ENCODE measurements at places on chromosomes 12 and 14.

DNA sequence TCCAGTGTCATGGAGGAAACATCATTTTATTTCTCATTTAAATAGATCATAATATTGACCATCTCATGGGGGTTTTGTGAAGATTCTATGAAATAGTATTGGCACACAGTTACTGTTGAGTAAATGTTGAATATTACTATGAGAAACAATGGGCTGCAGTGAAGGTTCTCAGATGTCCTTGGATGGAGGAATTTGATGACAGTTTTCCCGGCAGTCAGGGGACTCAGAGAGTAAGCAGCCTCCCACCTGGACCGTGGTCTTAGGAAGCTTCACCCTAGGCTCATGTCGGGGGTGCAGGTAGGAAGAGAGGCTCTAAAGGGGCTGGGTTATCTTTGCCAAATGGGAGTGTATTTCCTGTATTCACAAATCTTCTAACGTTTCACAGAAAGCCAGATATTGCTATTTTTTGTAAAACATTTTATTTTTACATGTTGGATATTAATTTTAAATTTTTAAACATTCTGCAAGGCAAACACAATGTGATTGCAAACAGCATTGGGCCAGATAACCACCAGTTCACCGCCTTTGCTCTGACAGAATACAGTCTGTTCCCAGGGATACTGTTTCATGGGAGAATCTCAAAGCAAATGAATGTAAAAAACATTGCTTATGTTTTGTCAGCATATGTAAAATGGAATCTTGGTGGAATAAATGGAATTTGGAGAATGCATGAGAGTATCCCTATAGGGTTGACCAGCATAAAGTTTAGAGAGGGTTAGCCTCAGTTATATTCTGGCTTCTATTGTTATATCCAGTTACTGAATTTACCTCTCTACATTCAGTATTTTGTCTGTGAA lies 380.8 kb upstream of the TMEM132C start:
- DNase-seq = no peak

DNA sequence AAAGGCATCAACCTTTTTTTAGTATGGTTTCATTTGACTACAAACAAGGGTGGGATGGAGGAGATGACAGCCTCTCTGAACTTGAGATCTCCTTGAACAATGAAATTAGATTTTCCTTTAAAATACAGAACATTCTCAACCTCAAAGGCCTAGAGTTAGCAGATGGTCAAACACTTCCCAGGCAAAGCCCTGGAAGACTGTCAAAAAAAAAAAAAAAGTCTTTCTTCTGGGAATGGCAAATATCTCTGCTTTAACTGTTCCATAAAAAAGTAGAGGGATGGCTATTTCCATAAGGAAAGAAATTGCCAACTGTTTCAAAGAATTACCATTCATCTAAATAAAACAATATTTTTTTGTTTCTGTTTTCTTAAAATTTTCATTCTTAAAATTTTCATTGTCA lies 870.8 kb downstream of the GALC start:
- no peak for DNase-seq

- DNase-seq = no peak
Observed at GRCh38 chr14:77104393-77104792, 6.3 kb downstream of the CIPC start.

GRCh38 chr12:127559349-127560040 lies 707.5 kb upstream of the TMEM132C start:
- peak; percentile 96 for DNase-seq

- no peak for DNase-seq
Observed at GRCh38 chr12:112096070-112096469, 12.5 kb downstream of the NAA25 start.

DNA sequence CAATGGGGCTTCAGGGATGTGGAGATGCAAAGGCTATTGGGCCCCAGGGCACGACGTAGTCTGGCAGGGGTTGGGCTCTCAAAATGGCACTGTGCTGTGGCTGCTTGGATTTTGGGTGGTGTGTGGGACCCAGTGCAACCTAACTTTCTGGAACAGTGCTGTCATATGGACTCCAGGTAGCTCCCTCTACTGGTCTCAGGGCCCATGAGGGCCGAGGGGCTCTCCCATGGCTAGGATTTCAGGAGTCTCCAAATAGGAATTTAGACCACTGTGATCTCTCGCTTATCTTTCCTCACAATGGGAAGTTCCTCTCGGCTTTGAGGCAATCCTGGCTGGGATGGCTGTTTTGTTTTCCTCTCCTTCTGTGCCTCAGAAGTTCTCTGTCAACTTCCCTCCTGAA lies 68.2 kb upstream of the MUCL1 start:
- DNase-seq = no peak

- no peak for DNase-seq
Observed at GRCh38 chr12:40953076-40953475, 235.0 kb upstream of the PDZRN4 start.

DNA sequence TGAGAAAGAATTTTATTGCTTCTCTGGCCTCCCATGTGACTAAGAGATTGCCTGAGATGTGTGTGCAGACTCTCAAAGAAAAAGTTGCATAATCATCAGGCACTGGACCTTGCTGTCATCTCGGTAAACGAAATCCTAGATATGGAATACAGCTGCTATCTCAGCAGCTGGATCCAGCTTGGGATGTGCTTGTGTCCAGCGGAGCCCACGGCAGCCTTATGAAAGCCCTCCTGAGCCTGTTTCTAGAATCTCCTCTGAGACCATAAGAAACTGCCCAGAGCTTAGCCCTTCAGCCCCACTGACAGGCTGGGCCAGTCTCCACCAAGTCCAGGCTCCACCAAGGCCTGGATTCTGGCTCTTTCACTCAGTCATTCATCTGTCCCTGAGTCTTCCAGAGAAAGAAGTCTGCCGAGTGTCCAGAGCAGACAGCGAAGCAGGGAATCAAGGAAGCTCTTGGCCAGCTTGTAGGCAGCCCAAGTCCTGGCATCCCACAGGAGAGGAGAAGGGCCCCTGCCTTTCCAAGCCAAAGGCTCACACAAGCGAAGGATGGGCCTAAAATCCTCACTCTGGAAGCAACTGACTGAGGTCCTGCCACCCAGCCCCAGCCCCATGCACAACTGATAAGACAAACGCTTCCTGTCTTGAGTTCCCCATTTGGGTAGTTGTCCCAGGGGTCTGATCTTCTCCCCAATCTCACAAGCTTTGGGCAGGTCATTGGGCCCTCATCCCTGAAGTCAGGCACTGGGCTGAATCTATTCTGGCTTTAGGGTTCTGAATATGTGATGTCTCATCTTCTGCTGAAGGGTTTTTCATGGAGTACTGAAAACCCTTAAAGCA lies 97.8 kb downstream of the SEC23A start:
- DNase-seq = no peak

- no peak for DNase-seq
Observed at GRCh38 chr14:81416981-81417380, 16.9 kb upstream of the STON2 start.

GRCh38 chr12:82781309-82781997 lies 94.7 kb downstream of the TMTC2 start:
- DNase-seq = no peak

DNA sequence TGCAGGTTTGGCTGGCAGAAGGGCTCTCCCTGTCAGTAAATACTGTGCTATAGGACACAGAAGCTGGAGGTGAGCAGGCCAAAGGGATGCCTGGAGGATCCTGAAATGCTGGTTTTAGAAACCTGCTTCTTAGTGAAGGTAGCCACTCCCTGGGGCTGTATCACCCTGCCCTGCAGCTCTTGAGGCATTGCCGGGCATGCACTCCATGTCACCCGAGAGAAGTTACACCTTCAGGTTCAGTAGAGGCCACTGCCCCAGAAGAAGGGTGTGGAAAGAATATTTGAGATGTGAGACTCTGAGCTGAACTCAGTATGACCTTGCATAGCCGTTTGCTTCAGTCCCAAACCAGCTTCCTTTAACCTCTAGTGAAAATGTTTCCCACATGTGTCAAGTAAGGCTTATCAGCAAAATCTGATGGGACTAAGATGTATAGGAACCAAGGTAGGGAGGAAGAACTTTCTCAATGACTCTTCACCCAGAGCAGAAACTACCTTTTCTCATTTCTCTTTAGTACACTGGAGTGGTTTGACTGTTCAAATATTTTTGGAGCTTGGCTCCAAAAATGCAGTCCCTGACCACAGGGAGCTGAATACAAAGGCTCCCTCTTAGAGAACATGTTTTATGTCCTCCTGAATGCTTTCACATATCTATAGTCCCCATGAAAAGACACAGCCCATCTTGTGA lies 164.5 kb upstream of the DYRK2 start:
- DNase-seq = no peak

GRCh38 chr12:82826505-82826904 lies 139.8 kb downstream of the TMTC2 start:
- no peak for DNase-seq

DNA sequence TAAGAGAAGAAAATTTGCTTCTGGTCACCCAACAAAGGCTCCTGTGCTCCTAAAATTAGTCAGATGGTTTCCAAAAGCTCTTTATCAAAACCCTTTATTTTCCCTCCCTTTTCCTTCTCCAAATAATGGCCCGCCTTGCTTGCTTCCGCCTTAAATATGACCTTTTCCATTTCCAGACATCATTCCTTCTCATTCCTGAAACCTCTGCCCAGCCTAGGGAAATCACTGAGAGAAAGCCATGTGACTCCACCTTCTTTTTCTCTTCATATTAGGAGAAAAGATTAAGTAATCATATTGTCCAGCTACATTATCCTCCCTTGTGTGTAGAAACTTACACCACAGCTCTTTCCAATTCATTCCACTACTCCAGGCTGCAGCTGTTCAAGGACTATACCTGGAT lies 75.7 kb upstream of the GPHB5 start:
- DNase-seq = no peak

- no peak for DNase-seq
Observed at GRCh38 chr14:94120667-94121340, 8.6 kb downstream of the IFI27L2 start.

DNA sequence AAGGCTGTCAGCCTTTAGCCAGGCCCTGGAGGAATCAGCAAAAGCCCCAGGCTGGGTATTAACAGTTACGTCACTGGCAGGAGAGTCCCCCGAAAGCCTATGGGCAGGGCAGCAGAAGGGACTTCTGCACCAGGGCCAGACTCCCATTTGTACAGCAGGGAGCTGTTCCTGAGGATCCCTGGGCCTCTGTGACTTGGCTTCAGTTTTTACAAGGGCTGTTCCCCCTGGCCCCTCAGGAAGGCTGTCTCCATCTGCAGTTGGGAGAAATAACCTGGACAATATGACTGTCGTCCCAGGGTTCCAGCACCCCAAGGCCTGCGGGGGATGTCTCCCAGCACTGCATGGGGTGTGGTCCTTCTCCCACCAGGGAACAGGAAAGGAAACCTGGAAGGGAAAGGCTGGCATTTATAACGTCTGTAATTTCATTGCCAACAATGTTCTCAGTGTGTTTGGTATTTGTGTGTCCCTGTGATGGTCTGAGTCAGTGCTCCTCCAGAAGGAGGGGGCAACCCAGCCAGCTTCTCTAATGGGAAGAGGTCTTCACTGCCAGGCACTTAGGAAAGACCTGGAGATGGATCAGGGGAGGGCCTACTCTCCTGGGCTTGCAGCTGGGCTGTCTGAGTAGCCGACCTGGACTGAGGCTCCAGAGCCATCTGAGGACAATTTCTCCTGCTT lies 42.4 kb downstream of the ERH start:
- DNase-seq = no peak

DNA sequence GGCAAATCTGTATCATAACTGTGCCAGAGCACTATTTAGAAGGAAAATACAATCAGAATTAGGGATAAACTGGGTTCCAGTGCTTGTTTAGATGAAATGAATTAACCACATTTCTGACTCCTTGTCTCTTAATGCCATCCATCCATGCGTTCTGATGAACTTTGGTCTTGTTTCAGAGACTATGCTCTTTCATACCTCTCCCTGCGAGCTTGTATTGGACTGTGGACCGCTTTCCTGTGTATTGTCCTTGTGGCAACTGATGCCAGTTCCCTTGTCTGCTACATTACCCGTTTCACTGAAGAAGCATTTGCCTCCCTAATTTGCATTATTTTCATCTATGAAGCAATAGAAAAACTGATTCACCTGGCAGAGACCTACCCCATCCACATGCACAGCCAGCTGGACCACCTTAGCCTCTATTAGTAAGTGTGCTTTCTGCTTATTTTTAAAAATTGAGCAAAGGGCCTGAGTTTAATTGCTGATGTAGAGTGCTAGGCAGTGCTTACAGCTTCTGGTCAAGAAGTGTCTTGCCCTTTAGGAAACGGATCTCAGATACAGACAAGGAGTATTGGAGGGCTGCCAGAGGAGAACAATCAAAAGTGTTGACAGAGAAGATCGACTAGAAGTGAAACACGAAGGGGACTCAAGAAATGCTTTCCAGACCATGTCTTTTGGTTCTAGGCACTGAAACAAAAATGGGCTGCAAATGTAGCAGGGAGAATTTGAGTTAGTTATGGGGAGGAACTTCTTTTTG lies 46.7 kb downstream of the SLC4A8 start:
- no peak for DNase-seq

GRCh38 chr12:52877242-52877641 lies 27.6 kb downstream of the KRT8 start:
- no peak for DNase-seq

- DNase-seq = no peak
Observed at GRCh38 chr14:55336691-55337090, 65.5 kb downstream of the FBXO34 start.

DNA sequence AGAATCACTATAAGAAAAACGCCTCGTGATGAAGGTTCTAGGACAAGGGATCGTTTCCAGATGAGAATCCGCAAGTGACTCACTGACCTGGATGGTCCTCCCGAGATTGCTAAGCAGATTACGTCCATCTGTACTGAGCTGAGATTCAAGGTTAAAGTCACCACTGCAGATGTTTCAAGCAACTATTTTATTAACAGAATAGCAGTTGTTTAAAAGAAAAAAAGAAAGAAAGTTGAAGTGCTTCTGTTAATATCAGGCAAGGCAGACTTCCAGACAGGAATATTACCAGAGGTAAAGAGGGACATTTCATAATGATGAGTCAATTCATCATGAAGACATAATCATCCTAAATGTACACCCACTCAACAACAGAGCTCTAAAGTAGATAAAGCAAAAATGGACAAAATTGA lies 17.9 kb downstream of the PXN start:
- no peak for DNase-seq

DNA sequence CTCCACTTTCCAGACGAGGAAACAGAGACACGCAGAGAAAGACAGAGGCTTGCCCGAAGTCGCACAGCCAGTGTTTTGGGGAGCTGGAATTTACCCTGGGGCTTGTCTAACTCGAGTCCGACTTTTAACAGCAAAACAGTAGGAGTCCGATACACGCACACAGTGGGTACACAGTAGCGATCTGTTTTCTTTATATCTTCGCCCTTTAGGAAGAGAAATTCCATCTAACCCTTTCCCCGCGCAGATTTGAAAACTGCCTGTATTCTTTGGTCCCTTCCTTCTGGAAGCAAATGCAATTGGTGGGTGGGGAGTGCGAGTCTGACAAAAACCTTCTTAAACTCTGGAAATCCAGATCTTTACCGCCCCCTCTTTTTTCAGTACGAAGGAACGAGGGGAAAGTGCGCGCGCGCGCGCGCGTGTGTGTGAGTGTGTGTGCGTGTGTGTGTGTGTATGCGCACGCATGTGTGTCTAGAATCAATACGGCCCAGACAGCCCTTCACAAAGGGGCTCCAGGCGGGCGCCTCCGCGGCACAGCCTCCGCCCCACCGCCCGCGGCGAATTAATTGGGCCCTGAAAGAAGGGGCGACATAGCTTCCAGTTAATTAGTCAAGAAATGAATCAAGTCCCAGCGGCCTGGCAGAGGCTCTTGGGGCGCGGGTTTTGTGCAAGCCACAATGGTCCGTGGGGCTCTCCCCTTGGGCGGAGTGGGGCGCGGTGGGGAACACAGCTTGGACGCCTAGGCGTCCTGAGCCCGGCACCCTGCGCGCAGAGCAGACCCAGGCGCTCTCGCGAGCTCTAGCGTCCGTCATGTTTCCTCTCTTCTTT lies 14.0 kb upstream of the TBX3 start:
- DNase-seq = no peak

Measured in NCI-H1092 (cell line).